Renal cortex interstitium (tissue), 15 donors: ENCODE measurements at places on chromosomes 6 and 20.

DNA sequence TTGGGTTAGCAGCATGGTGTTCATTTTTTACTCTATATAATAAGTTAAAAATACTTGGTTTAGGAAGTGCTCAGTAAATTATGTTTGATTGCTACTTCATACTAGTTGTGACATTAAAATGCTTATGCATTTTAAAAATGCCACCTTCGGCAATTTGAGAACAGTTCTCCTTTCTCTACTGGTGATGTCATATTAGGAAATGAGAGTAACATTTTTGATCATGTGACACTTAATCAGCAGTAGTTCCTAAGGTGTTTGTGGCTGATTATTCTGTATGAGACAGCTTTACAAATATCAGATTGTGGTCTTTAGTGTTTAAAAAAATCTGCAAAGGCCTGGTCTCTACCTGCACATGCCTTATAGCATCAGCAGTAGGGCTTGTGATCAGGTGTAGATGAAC lies 4.4 kb downstream of the GZF1 start:
- no peak for DNase-seq

DNA sequence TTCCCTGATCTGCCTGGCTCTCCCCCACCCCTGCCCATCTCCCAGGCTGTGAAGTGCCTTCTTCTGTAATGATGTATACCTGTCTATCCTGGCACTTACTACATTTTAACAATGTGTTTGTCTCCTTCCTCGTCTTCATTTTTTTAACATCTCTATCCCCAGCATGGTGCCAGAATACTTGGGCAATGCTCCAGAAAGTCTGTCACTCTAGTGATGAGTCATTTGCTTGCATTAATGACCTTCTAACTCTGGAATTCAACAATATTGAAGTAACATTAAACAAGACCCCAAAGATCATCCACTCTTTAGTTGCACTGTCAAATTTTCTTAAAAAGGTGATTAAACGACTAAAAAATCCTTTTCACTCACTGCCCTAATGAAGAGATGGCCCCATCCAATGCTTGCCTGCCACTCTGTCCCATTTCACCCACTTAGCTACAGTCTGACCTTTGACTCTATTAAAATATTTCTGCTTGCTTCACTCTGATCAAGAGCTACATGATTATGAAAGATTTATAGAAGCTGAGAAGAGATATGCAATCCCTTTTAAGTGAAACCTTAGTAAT lies 7.7 kb upstream of the KLHL31 start:
- DNase-seq: no peak

GRCh38 chr6:150169609-150170008 lies 26.8 kb downstream of the PPP1R14C start:
- no peak for DNase-seq

- DNase-seq: no peak
These were observed 111.8 kb downstream of the FOXA2 start for GRCh38 chr20:22472447-22473100.

DNA sequence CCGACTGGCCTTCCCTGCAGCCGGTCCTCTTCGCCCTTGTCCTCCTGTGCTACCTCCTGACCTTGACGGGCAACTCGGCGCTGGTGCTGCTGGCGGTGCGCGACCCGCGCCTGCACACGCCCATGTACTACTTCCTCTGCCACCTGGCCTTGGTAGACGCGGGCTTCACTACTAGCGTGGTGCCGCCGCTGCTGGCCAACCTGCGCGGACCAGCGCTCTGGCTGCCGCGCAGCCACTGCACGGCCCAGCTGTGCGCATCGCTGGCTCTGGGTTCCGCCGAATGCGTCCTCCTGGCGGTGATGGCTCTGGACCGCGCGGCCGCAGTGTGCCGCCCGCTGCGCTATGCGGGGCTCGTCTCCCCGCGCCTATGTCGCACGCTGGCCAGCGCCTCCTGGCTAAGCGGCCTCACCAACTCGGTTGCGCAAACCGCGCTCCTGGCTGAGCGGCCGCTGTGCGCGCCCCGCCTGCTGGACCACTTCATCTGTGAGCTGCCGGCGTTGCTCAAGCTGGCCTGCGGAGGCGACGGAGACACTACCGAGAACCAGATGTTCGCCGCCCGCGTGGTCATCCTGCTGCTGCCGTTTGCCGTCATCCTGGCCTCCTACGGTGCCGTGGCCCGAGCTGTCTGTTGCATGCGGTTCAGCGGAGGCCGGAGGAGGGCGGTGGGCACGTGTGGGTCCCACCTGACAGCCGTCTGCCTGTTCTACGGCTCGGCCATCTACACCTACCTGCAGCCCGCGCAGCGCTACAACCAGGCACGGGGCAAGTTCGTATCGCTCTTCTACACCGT lies 6.1 kb downstream of the UBD start:
- peak; percentile 44 for DNase-seq

DNA sequence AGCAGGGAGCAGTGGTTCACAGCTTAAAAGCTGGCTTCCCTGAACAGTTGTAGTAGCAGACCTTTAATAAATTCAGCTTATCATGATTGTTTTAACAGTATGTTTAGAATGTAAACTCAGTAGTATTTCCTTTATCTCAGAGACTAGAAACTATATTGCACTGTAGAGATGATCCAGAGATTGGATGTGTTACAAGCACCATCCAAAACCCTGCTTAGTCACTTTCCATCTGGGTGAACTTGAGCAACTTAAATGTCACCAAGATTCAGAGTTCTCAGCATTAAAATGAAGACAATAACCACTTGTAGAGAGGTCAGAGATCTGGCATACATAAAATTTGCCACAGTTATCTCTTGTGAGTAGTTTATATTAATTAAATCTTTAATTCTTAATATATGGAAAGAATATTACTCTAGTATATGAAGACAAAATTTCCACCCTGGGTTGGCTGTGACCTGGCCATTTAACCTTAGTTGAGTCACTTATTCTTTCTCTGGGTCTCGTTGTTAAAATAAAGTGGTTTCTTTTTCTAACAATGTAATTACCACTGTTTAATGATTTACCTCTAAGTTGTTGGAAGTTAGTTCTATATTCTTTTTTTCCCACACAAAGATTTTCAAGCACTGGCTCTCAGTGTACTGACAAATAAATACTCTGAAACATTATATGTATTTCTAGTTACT lies 239.2 kb upstream of the FKBP1C start:
- DNase-seq: no peak

DNA sequence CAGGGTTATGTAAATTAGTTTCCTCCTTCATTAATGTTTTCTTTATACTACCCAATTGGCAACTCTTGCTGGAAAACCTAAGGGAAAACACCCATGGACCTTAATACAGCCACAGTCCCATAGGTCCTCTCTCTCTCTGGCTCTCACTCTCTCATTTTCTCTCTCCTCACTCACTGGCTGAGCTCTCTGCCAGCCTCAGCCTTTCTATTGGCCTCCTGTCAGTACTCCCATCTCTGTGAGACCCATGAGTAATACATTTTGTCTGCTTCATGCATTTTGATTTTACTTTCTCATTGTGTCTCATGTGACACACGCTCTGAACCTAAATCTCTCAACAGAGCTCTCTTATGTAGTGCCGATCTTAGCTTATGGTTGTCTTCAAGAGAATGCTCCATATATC lies 907.5 kb downstream of the C6orf118 start:
- DNase-seq: no peak

DNA sequence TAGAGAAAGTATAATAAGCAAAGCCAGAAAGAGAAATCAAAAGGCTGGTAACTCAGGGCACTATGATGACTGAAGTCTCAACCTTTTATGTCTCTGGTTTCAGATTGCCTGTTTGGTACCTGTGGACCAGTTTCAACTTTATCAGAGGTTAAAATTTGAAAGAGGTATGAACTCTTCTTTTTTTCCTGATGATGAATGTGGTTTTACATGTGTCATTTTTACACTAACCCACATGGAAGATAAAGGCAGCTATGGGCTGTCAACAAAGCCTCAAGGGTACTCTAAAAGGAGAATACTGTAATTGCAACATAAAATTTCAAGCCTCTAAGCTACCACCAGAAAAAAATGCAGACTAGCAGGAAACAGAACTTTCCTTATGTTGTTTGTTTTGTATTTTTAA lies 52.4 kb downstream of the RNF144B start:
- DNase-seq: no peak

- no peak for DNase-seq
These were observed 177.9 kb upstream of the FUT9 start for GRCh38 chr6:95837890-95838289.

GRCh38 chr6:159044899-159045727 lies at the start of gene TAGAP:
TAGAP (minus strand) TSS chr6:159044991; CDS start chr6:159044146, 845 bp downstream.
- no peak for DNase-seq

- peak; percentile 28 for DNase-seq
These were observed 27.5 kb downstream of the RSPH3 start for GRCh38 chr6:158972241-158973233.

DNA sequence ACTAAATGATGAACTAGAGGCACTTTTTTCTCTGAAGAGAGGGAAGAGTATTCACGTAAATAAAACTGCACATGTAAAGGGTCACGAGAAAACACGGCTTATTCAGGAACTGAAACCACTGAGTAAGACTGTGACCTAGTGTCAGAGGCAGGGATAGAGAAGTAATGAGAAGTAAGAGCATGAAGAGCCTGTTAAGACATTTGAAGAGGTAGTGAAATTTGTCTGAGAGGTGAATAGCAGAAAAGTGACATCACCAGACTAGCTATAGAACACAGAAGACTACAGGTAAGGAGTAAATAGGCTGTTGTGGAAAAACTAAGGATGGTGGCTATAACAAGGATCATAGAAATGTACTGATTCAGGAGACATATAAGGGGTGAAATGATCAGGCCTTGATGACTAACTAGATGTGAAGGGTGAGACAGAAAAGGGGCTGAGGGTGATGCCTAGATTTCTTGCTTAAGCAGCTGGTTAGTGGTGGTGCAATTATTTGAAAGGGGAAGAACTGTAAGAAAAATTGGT lies 76.8 kb downstream of the REV3L start:
- no peak for DNase-seq

- DNase-seq: no peak
These were observed 10.7 kb downstream of the PTPRK start for GRCh38 chr6:128509709-128510108.

DNA sequence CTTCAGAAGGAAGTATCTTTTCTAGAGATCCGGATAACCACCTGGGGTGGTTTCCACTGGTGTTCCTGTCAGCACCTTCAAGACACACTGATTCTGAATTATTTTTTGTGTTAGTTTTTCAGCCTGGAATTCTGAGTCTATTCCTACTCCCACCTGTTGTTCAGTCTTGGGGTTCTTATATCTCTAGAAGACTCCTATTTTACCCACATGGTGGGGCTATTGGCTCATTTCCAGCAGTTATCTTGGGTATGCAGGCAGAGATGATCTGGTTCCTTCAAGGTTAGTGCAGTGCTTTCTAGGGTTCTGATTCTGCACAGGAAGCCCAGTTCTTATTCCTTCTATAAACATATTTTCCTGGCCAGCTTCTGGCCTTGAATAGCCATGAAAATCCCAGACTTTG lies 175.6 kb upstream of the PDE7B start:
- DNase-seq: no peak

DNA sequence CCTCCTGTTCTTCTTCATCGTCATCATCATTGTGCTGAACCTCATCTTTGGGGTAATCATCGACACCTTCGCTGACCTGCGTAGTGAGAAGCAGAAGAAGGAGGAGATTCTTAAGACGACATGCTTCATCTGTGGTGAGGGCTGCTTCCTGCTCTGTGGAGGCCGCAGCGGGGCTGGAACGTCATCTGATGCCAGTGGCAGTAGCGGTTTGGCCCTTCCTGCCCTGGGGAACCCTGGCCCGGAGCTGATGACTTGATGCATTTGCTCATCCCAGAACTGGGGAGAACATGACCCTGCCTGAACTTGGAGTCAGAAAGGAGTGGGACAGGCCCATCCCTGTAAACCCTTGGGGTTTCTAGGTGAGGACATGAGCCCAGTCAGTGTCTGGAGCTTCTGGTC lies 18.7 kb downstream of the UQCC2 start:
- no peak for DNase-seq

DNA sequence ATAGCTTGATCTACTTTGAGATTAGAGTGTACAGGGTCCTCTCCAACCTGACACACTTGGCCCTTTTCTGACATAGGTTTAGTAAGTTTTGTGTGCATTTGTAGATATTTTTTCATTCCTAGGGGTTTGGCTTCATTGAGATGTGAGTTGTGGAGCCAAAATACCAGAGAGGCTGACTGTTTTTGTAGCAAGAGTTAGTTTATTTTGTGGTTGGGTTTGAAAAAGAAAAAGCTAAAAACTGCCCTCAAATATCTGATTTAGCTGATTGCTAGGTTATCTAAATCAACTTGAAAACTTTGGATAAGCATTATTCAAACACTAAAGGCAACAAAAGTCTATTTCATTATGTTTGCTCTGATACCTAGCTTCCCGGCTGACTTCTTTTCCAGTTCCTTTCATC lies 164.7 kb upstream of the CENPW start:
- no peak for DNase-seq

GRCh38 chr20:42963796-42964195 lies 225.9 kb downstream of the PTPRT start:
- DNase-seq: no peak

GRCh38 chr20:7437311-7437710 lies 502.9 kb downstream of the HAO1 start:
- no peak for DNase-seq
